Activated CD8-positive, alpha-beta memory T cell treated with anti-CD3 and anti-CD28 coated beads for 48 hours (primary cell): ENCODE measurements at places on chromosomes 7 and 10.

- DNase-seq, result no peak
Observed at GRCh38 chr7:71783779-71784178, 628.4 kb downstream of the CALN1 start.

GRCh38 chr7:1639532-1640175, 30.4 kb upstream of the ELFN1 start:
- DNase-seq, result no peak

GRCh38 chr10:130050721-130051120, 59.9 kb downstream of the C10orf143 start:
- DNase-seq, result no peak

- DNase-seq, result no peak
Observed at GRCh38 chr10:35306852-35307251, 29.5 kb upstream of the CCNY start.

- no peak for DNase-seq
Observed at GRCh38 chr7:123570390-123571182, 13.0 kb upstream of the NDUFA5 start.

- DNase-seq, result no peak
Observed at GRCh38 chr10:25766687-25767221, 167.3 kb upstream of the MYO3A start.

GRCh38 chr7:25215694-25216335, 12.5 kb downstream of the NPVF start:
- no peak for DNase-seq

DNA sequence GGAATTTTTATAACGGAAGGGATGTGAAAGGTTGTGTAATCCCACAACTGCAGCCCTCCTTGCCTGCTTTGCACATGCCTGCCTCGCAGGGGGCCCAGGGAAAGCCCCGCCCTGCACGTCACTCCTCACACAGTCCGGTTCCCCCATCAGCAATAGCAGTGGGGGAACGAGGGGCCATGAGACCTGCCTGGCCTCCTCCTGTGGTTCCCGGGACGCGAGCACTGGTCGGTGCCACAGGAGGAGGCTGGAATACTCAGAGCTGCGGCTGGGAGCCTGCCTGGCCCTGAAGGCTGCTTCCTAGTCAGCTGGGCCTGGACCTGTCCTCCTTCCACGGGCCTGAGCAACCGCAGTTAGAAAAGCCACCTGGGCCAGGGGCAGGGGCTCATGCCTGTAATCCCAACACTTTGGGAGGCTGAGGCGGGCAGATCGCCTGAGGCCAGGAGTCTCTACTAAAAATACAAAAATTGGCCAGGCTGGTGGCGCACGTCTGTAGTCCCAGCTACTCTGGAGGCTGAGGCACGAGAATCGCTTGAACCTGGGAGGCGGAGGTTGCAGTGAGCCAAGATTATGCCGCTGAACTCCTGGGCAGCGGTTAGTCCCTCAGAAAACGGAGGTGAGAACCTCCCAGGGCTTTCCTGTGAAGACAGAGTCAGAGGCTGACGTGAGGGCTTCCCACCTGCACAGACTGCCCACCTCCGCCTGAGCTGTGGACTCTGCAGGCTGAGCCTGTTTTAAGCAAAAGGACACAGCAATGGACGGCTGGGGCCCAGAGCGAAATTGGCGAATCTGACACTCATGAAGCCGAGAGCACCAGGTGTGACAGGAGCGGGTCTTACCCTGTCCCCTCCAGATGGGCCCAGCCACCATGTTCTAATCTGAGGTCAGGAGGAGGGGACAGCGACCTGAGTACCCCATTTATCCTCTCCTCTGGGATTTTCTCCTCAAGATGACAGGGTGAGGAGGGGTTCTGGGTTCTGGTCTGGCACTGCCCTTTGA, 52.9 kb downstream of the VIPR2 start:
- DNase-seq, result no peak
